ENCODE measurements at places on chromosomes 6 and 20. TPM values are rescaled to one million over a fixed set of nuclear protein-coding genes. Genes with fewer than 3 reads are reported as not detected.

Gene IL17A
- polyA plus RNA-seq = not detected

Gene NCOA7
- polyA plus RNA-seq = 5.8 TPM

Gene MEP1A
- polyA plus RNA-seq = not detected

Gene RIPPLY2
- polyA plus RNA-seq = 1.2 TPM

Gene TCP11
- not detected for polyA plus RNA-seq

Gene FAM209A
- polyA plus RNA-seq = not detected

Gene BTNL2
- polyA plus RNA-seq = not detected

Gene SAMD3
- not detected for polyA plus RNA-seq

Gene PPIL6
- polyA plus RNA-seq = 8.7 TPM

Gene TMEM200A
- not detected for polyA plus RNA-seq

Gene PDCD2
- polyA plus RNA-seq = 75.7 TPM

Gene FOXC1
- polyA plus RNA-seq = 1.8 TPM

Gene WFDC12
- polyA plus RNA-seq = not detected

Gene ADGRG6
- polyA plus RNA-seq = 2.4 TPM

Gene CRYBG1
- polyA plus RNA-seq = 0.22 TPM

Gene VSX1
- polyA plus RNA-seq = not detected

Gene NOX3
- not detected for polyA plus RNA-seq

Gene PPP1R16B
- 0.10 TPM for polyA plus RNA-seq

Gene JPH2
- polyA plus RNA-seq = 142 TPM

Gene PRKN
- 14.5 TPM for polyA plus RNA-seq

Gene MAPK13
- polyA plus RNA-seq = 1.1 TPM

Gene POM121L2
- not detected for polyA plus RNA-seq

Gene ADTRP
- not detected for polyA plus RNA-seq

Gene KIAA1755
- polyA plus RNA-seq = not detected

Gene CAP2
- polyA plus RNA-seq = 262 TPM

Gene RIMS4
- 2.0 TPM for polyA plus RNA-seq

Gene CAPN11
- not detected for polyA plus RNA-seq

Gene SLC22A2
- polyA plus RNA-seq = not detected

Gene RPN2
- 259 TPM for polyA plus RNA-seq

Gene ECT2L
- polyA plus RNA-seq = not detected

Gene FAM162B
- polyA plus RNA-seq = 0.56 TPM

Gene CDSN
- polyA plus RNA-seq = not detected

Gene PCK1
- not detected for polyA plus RNA-seq

Gene ANKRD66
- not detected for polyA plus RNA-seq

Gene TSPO2
- not detected for polyA plus RNA-seq

Gene TFAP2D
- polyA plus RNA-seq = not detected

Gene MAP7
- 4.1 TPM for polyA plus RNA-seq

Gene CST5
- polyA plus RNA-seq = 0.56 TPM

Gene OPRL1
- 2.9 TPM for polyA plus RNA-seq

Measured in cardiac muscle cell (in vitro differentiated cells and primary cell).